Activated gamma-delta T cell treated with anti-CD3 and anti-CD28 coated beads, Interleukin-2, amount 50 U/mL, for 16 hours (primary cell): ENCODE measurements at places on chromosomes 4 and X.

- DNase-seq, result no peak
These were observed 43.7 kb downstream of the TASL start for GRCh38 chrX:30533835-30534234.

DNA sequence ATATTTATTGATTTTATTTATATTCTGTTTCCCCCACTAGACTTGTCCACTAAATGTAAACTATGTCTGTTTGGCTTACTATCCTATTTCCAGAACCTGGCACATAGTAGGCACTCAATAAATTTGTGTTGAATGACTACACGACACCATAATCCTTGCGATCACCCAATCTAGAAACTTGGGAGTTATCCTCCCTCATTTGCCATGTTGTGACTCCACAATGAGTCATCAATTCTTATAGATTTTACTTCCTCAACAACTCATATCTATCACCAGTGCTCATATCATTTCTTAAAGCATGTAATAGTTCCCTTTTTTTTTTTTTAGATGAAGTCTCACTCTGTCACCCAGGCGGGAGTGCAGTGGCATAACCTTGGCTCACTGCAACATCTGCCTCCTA, 39.9 kb upstream of the VAMP7 start:
- DNase-seq, result no peak

- DNase-seq, result no peak
These were observed 80.1 kb downstream of the RTL5 start for GRCh38 chrX:72051589-72051988.

GRCh38 chrX:36897690-36898089, 110.5 kb upstream of the FAM47C start:
- DNase-seq, result no peak

GRCh38 chr4:117949621-117950020, 84.7 kb upstream of the NDST3 start:
- DNase-seq, result no peak

DNA sequence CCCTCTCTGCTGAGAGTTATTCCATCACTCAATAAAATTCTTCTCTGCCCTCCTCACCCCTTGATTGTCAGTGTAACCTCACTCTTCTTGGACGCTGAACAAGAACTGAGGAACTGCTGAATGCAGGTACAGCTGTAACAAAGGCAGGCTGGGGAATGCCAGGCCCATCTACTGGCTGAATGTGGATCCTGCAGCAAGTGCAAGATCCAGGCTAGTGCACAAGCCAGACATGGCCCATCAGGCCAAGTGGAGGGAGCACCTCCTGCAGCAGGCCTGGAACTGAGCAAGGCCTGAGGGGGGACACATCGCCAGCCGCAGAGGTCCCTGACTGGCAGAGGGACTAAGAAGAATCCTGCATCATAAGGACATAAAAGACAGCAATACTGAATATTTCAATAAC, 411.8 kb upstream of the PCDH10 start:
- DNase-seq, result no peak

GRCh38 chrX:63657821-63658220, 127.2 kb downstream of the ARHGEF9 start:
- no peak for DNase-seq

GRCh38 chrX:140034916-140035315, 69.6 kb upstream of the CXorf66 start:
- no peak for DNase-seq

DNA sequence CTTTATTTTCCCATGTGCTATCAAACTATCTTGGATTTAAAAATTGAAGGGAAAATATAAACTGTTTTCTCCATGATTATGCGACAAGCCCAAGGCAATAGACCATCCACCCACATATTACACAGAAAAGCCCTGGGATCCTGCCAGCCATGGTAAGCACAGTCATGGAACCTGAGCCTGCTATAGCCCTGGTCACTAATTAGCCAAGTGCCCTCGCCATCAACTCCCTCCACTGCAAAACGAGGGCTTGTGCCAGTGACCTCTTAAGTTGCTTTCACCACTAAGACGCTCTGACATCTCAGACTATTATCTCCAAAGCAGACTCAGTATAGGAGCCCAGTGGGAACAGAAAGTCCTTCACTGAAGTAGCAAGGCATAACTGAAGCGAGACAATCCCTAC, 69.2 kb downstream of the NLGN4X start:
- no peak for DNase-seq

DNA sequence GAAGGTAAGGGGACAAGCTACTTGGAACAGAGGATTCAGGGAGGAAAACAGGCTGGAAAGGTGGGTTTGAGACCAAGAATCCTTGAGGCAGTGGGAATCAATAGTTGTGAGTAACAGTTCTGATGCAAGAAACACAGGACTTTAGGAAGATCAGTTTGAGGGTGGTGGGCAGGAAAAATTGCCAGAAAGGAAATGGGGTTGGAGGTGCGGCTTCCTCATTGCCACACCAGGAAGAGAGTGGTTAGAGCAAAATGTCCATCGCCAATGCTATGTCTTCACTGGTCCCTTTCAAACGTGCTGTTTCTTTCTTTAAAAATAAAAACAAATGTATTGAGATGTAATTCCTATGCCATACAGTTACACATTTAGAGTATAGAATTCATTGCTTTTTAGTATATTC, 57.1 kb upstream of the NOCT start:
- DNase-seq, result no peak

GRCh38 chrX:150503898-150504219, 64.6 kb upstream of the MTM1 start:
- no peak for DNase-seq

- DNase-seq, result no peak
These were observed at the start of gene RUFY3 for GRCh38 chr4:70721747-70722146. RUFY3 (plus strand) TSS chr4:70721964; CDS start chr4:70722574, 610 bp downstream.
